ENCODE measurements at places on chromosomes 6 and 20. TPM values are rescaled to one million over a fixed set of nuclear protein-coding genes. Genes with fewer than 3 reads are reported as not detected.

GRCh38 chr6:144978208-144978607 lies 693.1 kb downstream of the UTRN start:
- H3K4me1 ChIP-seq = no peaks in the 10 kb centered on the region
- no peaks in the 10 kb centered on the region for H3K36me3 ChIP-seq
- no peak overlapping the region for H3K4me3 ChIP-seq
- peaks cover 29% of the 10 kb centered on the region for H3K27me3 ChIP-seq

DNA sequence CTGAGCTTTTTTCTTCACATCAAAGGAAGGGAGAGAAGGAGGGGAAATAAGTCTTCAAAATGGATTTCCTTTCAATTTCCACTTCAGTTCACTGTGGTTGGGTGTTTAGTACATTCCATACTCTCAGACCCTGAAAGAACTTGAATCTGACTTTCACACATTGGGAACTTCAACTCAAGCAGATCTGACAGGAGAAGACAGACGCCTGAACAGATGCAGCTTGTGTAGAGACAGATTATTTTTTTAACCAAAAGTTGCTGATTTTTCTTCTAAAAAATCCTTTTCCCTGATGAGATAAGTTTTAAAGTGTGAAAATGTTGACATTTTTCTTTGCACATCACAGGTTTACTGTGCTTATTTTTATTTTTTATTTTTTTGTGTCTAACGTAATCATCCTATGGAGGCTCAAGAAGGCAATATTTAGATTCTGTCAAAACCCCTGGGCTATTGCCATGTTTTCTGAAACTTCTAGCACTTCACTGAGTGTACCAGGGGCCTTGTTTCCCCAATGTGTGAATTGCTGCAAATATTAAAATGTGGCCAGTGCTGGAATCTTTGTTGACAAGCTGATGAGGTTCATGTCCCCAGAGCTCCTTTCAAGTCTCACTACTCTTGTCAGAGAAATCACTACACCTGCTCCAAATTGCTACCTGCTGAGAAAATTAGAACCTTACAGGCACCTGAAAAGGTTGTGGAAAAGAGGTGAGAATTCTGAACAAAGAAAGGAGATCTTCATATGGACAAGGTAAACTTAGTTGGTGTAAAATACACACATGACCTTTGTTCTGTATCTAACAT lies 214.8 kb upstream of the BTBD3 start:
- H3K27me3 ChIP-seq = no peaks in the 10 kb centered on the region
- no peaks in the 10 kb centered on the region for H3K4me1 ChIP-seq
- H3K36me3 ChIP-seq = no peaks in the 10 kb centered on the region
- H3K4me3 ChIP-seq = no peak overlapping the region
- H3K27ac ChIP-seq = no peak overlapping the region

GRCh38 chr6:11802886-11803590 lies 24.4 kb upstream of the ADTRP start:
- H3K4me3 ChIP-seq = no peak overlapping the region
- no peaks in the 10 kb centered on the region for H3K27me3 ChIP-seq
- H3K27ac ChIP-seq = no peak overlapping the region
- peaks cover 18% of the 10 kb centered on the region for H3K4me1 ChIP-seq
- DNase-seq = no peak

GRCh38 chr6:67952948-67953347 lies 682.1 kb upstream of the ADGRB3 start:
- DNase-seq = no peak
- no peaks in the 10 kb centered on the region for H3K27me3 ChIP-seq
- H3K27ac ChIP-seq = no peak overlapping the region

DNA sequence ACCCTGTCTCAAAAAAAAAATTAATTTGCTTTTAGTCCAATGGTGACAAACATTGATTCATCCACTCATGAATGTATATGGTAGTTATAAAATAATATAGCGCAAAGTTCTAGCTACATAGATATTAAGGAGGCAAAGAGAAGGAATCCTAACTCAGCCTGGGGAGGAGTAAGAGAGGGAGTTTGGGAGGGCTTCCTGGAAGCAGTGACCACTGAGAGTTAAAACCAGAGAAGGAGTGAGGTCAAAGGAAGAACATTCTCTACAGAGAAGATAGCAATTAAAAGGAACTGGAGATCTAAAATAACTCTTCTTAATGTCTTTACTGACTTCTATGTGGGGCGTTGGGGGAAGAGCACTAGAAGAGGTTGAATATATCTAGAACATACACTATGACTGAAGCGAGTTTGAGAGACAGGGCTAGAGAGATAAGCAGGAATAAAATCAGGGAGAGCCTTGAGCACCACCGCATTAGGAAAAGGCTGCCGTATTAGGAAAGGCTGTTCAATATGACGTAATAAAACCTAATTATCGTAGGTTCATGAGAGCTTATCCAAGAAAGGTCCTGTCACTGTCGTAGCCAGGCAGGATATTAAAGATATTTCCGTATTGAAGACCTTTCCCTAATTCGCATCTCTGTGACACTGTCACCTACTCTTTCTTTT lies 81.8 kb upstream of the CNKSR3 start:
- H3K36me3 ChIP-seq = no peaks in the 10 kb centered on the region
- no peaks in the 10 kb centered on the region for H3K4me1 ChIP-seq
- H3K27ac ChIP-seq = no peak overlapping the region

GRCh38 chr6:5501837-5502236 lies 240.5 kb downstream of the FARS2 start:
- DNase-seq = no peak
- no peaks in the 10 kb centered on the region for H3K27me3 ChIP-seq
- peaks cover 5% of the 10 kb centered on the region for H3K36me3 ChIP-seq
- H3K27ac ChIP-seq = no peak overlapping the region
- no peak overlapping the region for H3K4me3 ChIP-seq

GHRH gene
- total RNA-seq = not detected

DCDC2 gene
- not detected for total RNA-seq

DOK5 gene
- 37.1 TPM for total RNA-seq
